ENCODE measurements at places on chromosomes 7 and 10.

GRCh38 chr7:44258865-44259546, 58.2 kb downstream of the YKT6 start:
- DNase-seq, result no peak

- no peak for DNase-seq
These were observed 16.5 kb upstream of the GPR37 start for GRCh38 chr7:124781907-124782734.

GRCh38 chr10:64859911-64860310, 1338.7 kb downstream of the REEP3 start:
- no peak for DNase-seq

GRCh38 chr10:3803295-3803926, 18.4 kb upstream of the KLF6 start:
- DNase-seq, result no peak

DNA sequence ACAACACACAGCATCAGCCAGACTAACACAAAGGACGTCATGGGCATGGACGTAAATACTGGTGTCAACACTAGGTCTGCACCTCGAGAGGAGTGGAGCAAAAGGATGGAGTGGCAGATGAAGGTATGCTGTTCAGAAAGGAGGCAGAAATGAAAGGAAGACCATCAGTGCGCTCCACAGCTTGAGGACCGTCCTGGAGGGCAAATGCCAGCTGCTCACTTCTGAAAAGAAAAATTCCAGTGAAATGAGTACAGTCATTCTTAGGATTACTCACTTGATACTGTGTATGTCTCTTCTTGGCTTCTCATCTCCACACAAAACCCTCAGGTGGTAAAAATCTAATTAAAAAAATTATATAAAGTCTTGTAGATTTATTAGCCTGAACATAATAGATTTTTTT, 44.8 kb downstream of the EGFR start:
- no peak for DNase-seq

- DNase-seq, result no peak
These were observed 100.4 kb upstream of the DDC start for GRCh38 chr7:50665403-50666123.

DNA sequence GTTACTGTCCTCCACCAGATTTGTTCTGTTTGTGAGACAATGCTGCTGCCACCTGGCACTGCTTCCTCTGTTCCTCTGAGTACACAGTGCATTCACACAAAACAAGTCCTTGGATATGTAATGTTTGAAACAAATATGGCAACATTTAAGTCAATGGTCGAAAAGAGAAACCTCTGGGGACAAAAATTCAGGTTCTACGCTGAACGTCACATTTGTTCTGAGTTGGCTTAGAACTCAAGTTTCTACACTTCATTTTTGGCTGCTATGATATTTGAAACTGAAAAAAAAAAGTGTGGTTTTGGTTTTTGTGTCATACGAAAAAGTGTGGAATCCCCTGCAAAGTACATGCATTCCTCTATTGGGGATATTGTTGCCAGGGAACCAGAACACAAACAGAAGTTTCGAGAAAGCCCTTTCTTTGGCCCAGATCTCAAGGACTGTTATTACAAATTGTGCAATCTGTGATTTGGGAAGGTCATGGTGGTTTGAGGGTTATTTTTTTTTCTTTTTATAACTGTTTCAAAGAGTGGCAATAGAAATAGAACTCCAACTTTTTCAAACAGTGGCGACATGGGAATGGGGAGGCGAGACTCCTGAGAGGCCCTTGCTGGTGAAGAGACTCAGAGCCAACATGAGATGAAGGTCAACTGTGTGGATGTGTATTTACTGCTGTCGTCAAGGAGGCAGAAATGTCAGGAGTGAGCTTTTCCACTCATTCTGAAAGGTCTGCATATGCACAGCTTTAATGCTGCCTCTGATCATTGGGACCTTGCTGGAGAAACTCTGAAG, 127.5 kb downstream of the CUBN start:
- DNase-seq, result no peak

GRCh38 chr10:86689146-86689545, 20.8 kb downstream of the LDB3 start:
- DNase-seq, result no peak

DNA sequence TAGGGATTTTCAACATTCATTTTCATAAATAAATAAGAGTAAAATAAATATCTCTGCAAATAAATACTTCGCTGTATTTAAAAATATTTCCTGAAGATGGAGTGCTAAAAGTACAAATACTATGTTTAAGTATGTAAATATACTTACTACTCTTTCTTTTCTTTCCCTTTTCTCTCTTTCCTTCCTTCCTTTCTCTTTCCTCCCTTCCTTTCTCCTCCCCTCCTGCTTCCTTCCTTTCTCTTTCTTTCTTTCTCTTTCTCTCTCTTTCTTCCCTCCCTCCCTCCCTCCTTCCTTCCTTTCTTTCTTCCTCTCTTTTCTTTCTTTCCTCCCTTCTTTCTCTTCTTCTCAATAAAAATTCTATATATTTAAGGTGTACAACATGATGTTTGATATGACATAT, 496.1 kb downstream of the CCSER2 start:
- DNase-seq, result no peak

- no peak for DNase-seq
These were observed 25.8 kb upstream of the PLPP4 start for GRCh38 chr10:120431251-120431651.

GRCh38 chr7:25923741-25924460, 228.1 kb upstream of the NFE2L3 start:
- no peak for DNase-seq

DNA sequence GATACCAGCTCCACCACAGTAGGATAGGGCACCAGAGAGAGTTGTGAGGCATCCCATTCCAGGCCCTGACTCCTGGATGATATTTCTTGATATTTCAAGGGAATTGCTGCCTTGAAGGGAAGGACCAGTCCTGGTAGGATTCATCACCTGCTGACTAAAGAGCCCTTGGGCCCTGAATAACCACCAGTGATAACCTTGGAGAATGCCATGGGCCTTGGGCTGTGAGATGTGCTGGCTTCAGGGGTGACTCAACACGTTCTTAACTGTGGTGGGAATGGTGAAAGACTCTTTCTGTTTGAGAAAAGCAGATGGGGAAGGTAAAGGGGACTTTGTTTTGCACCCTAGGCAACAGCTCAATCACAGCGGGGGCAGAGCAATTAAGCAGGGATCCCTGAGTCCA, 21.4 kb upstream of the ASZ1 start:
- no peak for DNase-seq

DNA sequence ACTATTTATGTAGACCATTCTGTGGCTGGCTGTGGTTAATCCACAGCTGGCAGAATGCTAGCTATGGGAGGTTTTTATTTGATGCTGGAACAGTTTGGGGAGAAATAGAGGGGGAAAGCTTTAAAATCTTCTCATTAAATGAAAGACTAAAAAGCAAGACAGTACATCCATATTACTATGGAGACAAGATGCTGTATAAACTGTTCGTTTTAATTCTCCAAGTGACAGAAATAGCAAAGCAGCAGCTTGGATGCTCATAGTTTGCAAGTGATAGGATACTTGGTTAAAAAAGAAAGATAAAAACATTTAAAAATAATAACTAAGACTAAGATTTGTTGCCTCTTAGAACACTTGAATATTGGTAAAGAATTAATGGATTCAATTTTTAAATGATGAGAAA, 304.9 kb upstream of the KAT6B start:
- no peak for DNase-seq

- DNase-seq, result no peak
These were observed 196.0 kb upstream of the IMMP2L start for GRCh38 chr7:111758332-111758731.

DNA sequence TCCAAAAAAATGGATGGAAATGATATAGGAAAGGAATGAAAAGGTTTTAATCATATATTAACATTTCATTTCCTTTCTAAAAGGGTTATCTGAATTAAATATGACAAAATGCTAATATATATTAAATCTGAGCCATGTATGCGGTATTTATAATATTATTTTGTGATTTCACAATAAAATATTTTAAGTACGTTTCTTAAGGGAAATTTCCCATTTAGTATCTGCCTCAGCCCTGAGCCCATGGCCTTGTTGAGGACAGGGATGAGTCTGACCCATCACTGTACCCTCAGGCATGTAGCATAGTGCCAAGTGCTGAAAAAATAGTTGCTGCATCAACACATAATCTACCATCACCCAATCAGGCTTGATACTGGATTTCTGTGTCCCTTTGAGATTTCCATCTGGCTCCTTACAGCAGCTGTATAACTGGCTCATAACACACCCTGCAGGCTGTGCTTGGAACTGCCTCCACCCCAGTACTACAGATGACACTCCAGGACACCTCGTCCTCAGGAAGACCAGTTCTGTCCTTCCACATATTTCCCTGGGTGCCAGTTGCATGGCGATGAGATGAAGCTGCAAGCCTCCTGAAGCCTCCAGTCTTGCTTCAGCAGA, 59.4 kb upstream of the ASAH2 start:
- DNase-seq, result no peak

- DNase-seq, result no peak
These were observed 30.7 kb downstream of the MBL2 start for GRCh38 chr10:52741851-52742250.

DNA sequence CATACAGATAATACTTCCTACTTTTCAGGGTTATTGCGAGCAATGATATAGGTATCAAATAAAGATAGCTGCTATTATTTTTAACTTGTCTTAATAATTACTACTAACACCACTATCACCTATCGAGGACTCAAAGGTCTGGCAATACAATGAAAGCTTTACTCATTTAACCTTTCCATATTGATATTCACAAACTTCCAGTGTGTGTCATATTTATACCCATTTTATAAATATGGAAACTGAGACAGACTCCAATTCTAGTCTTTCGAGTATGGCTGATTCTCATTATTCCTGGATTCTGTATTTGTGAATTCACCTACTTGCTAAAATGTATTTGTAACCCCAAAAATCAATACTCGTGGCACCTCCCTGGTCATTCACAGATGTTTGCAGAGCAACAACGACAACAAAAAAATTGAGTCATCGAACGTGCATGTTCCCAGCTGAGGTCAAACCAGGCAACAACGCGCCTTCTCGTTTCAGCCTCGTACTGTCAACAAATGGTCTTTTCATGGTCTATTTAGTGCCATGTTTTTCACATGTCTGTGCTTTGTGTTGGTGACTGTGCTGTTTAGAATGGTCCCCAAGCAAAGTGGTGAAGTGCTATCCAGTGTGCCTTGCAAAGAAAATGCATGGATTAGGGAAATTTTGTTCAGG, 51.7 kb downstream of the SMURF1 start:
- no peak for DNase-seq

GRCh38 chr10:72065439-72066025, 22.8 kb downstream of the SPOCK2 start:
- DNase-seq, result no peak

GRCh38 chr7:134910214-134910890, 76.0 kb upstream of the AGBL3 start:
- DNase-seq, result no peak

DNA sequence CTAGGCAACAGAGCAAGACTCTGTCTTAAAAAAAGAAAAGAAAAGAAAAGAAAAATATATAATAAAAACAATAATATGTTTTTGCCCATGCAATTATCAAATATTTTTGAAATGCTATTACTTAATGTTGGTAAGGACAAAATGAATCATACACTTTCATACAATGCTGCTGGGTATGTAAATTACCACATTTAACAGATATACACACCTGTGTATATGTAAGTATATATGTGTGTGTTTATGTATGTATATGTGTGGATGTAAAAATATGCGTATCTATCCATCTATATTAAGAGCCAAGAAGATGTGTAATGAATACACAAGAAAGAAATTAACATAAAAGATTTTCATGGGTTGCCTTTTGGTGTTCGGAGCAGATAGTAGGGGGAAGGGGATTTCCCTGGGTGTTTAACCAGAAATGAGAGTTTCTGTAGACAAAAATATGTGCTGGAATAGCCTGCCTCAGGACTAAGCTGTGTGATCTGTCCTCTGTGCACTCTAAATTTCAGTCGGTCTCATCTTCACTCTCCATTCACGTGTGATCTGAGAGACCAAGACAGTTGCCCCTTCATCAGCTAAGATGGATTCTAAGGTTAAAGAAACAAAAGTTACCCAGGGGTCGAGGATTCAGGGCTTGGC, 61.2 kb downstream of the PRKCQ start:
- DNase-seq, result no peak

DNA sequence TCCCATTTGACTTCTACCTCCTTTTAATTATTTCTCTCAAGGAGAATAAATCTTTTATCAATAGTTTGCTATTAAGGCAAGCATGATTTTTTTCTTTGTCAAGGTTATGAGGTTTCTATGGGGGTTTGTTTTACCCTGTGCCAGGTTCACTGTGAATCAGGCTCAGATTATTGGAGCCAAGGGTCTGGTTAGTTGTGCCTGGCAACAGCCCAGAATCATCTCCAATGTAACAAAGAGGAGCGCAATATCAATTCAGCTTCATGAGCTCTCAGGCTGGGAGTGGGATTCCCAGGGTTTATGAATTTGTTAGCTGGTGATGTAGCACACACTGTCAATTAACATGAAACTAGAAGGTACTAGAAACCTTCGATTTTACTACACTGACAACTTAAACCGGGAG, 73.2 kb downstream of the AASS start:
- no peak for DNase-seq

- DNase-seq, result no peak
These were observed 15.5 kb upstream of the CPXM2 start for GRCh38 chr10:123906884-123907652.

DNA sequence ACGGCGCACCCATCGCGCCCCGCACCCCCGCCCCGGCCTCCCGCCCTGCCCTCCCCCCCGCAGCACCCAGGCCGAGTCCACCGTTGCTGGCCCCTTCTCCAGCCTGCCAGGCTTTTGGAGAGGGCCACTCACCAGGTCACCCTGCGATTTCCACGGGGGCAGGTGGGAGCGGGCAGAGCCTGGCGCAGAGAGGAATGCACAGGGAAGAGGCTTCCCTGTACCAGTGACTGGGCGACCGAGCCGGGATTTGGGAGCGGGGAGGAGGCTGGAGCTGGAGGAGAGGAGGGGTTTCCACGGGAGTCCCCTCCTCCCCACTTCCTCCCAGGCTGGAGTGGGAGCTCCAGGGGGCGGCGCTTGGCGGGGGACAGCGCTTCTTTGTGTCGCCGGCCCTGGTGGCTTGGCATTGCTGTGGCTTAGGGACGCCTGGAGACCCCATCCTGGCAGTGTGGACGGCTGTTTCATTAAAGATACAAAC, 19.3 kb downstream of the TCAF1 start:
- no peak for DNase-seq

DNA sequence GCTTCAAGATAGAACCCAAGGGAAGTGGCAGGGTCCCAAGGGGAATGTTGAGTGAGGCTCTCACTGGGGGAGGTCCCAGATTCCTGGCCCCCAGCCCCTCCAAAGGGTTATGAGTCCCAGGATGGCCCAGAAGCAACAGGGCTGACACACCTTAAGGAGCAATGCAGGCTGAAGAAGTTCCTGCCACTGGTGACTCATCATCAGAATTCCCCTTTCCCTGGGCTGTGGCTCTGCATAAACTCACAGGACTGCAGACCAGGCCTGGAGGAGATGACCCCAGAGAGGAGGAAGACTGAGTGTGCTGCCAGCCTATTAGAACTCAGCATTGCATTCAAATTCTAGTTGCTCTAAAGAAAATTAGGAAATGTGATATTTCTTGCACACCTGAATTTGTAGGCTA, 126.7 kb downstream of the DPP6 start:
- DNase-seq, result no peak

- no peak for DNase-seq
These were observed 120.6 kb downstream of the SLIT1 start for GRCh38 chr10:97065128-97065527.
